ENCODE measurements at places on chromosomes 1 and 21.

DNA sequence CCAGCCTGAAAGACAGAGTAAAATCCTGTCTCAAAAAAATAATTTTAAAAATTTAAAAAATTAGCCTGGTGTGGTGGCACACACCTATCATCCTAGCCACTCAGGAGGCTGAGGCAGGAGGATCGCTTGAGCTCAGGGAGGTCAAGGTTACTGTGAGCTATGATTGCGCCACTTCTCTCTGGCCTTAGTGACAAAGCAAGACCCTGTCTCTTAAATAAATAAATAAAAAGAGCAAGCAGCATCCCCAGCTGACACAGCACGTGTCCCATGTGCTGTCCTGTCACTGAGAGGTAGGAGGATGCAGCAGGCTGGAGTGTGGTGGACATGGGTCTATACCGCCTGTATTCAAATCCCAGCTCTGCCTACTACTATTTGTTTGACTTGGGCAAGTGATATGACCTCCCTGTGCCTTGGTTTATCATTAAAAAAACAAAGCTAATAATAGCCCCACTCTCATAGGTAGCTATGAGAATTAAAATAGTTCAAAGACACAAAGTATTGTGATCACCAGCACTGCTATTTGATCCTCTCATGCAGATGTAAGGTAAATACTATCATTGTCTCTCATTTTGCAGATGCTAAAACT lies 22.2 kb upstream of the ECE1 start:
- no peak for DNase-seq

DNA sequence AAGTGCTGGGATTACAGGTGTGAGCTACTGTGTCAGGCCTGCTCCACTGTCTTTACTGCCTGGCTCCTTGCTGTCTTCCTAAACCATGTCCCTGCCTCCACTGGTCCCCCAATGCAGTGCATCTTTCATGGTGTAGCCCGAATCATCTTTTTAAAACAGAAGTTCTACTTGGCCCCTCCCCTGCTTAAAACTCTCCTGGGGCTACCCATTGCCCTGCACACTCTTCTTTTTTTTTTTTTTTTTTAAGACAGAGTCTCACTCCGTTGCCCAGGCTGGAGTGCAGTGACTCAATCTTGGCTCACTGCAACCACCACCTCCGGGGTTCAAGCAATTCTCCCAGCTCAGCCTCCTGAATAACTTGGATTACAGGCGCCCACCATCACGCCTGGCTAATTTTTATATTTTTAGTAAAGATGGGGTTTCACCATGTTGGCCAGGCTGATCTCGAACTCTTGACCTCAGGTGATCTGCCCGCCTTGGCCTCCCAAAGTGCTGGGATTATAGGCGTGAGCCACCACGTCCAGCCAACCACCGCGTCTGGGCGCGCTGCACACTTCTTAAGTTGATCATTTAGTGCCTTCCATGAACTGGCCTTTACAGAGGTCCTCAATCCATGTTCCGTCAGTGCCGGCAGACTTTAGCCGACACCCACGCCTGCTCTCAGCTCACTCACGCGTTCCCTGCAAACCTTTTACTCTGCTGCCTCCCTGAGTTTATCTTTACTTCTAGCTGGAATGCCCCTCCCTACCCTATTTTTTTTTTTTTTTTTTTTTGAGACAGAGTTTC lies 2.4 kb downstream of the FCN3 start:
- no peak for DNase-seq

DNA sequence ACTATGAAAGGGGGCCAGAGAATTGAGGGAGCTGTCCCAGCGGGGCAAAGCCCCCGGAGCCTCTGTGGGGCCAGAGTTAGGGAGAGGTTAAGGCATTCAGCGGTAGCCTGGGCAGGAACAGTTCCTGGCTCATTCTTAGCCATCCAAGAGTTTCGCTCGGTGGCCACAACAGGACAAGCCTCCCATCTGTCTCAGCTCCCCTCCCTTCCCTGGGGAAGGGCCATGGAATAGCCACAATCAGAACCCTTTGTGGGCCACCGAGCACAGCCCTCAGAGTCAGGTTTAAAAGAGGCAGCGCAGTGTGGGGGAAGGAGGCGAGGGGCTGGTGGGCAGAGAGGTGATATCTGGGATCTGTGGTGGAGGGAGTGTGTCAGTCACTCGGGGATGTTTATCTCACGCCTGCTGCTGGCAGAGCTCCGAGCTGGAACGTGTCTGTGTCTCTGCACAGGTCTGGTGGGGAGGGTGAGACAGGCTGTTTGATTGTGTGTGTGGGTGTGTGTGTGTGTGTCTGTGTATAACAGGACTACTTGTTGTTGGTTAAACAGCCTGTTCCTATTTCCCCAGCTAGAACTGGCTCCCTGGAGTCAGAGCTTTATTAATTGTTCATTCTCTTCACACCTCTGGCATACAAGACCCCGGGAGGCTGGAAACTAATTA lies 49.6 kb upstream of the GOLT1A start:
- peak; percentile 67 for DNase-seq

GRCh38 chr1:52164604-52165003 lies 22.7 kb downstream of the ZFYVE9 start:
- no peak for DNase-seq

DNA sequence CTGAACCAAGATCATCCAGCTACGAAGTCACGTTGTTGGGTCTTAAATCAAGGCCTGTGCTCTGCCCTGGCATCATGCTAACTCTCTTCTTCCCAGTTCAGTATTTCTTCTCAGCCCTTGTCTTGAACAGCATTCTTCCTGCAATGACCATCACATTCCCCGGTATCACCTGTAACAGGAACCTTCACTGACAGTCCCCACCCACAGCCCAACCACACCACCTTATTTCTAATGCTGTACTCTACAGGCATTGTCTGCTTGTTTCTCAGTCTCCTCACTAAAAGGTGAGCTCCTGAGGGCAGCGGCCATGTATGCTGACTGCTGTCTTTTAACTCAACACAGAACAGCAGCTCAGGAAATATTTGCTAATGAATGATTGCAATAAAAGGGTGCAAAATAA lies 54.0 kb downstream of the DAB1 start:
- DNase-seq: no peak

DNA sequence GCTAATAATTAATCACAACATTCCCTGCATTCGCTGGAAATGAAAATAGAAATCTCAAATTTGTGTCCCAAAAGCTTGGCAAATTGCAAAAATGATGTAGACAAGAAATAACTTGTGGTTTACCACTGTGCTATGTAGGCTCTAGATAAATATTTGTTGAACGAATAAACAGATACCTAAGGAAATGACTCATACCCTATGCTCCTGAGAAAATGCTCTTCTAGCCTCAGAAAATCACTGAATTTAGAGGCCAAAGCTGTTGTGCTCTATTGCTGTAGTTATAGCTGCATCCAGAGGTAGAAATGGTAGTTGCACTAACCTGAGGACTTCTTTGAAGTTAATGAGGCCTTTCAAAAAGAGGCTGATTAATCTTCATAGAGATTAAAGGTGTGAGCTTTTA lies 142.0 kb upstream of the ZNHIT6 start:
- DNase-seq: peak; percentile 58

- DNase-seq: peak; percentile 94
These were observed at the start of gene PRDX6 for GRCh38 chr1:173477286-173478093. Gene PRDX6, plus strand, starts transcription at chr1:173477335. Its CDS starts 63 bp downstream, at chr1:173477398.

Data from OCI-M1 (cell line).